ENCODE measurements at places on chromosomes 2 and 18.
A peak's percentile ranks its signal among the peaks of the same experiment; 100 is the strongest.

DNA sequence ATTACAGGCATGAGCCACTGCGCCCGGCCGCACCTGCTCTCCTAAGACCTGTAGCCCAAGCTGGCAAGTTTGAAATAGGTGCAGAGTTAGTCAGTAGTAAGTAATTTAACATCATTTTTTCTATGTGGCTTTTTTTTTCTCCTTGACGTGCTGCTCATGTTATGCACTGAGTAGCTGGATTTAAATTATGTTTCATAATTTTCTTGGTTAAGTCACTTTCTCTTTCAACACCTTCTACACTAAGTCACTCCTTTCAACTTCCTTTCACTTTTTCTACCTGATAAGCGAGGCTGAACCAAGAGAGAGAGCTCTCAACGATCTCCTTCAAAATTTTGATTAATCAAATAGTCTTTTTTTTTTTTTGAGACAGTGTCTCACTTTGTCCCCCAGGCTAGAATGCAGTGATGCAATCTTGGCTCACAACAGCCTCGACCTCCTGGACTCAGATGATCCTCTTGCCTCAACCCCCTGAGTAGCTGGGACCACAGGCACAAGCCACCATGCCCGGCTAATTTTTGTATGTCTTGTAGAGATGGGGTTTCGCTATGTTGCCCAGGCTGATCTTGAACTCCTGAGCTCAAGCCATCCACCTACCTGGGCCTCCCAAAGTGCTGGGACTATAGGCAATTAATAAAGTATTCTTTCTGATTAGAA, 13.1 kb downstream of the CASP8 start:
- no peak for DNase-seq

DNA sequence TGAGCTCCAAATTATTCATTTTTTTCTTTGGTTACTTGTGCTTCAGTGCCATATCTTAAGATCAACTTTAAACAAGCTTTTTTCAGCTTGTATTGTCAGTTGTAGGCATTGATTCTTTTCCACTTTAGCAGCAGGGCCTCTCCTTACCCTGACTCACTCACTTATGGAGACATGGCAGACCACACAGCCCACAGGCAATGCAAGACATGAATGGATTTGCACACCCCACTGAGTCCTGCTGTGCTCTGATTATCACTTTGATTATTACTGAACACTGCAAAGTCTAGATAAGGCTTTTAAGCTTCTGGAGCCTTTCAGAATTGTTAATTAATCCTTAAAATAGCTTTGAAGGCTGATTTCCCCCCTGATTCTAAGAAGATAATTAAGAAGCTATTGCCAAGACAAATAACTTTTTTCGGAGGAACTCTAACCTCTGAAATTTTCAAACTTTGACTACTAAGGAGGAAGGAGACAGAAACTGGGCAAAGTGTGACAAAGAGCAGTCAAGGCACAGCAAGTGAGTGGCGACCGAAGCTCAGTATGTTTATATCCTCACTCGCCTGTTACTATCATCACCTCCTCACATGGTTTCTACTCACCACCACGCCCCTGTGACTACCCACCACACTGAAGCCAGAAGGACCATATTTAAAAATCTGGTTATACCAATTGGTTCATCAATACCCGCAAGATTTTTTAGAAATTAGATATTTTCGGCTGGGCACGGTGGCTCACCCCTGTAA, 43.3 kb downstream of the CACNB4 start:
- no peak for DNase-seq

DNA sequence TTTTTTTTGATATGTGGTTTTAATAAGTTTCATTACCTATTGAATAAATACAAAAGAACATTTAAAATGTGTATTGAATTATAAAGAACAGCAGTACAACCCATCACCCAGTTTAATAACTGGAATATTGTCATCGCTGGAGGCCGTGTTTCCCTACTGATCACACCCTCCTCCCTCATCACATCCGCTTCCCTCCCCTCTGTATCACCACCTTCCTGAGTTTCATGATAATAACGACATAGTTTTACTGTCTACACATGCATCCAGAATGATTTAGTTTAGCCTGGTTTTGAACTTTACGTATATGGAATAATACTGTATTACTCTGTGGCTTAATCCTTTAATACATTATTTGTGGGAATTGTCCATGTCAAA, 2.1 kb downstream of the SERPINB8 start:
- DNase-seq = no peak

GRCh38 chr2:221380062-221380461, 192.0 kb downstream of the EPHA4 start:
- DNase-seq = no peak

DNA sequence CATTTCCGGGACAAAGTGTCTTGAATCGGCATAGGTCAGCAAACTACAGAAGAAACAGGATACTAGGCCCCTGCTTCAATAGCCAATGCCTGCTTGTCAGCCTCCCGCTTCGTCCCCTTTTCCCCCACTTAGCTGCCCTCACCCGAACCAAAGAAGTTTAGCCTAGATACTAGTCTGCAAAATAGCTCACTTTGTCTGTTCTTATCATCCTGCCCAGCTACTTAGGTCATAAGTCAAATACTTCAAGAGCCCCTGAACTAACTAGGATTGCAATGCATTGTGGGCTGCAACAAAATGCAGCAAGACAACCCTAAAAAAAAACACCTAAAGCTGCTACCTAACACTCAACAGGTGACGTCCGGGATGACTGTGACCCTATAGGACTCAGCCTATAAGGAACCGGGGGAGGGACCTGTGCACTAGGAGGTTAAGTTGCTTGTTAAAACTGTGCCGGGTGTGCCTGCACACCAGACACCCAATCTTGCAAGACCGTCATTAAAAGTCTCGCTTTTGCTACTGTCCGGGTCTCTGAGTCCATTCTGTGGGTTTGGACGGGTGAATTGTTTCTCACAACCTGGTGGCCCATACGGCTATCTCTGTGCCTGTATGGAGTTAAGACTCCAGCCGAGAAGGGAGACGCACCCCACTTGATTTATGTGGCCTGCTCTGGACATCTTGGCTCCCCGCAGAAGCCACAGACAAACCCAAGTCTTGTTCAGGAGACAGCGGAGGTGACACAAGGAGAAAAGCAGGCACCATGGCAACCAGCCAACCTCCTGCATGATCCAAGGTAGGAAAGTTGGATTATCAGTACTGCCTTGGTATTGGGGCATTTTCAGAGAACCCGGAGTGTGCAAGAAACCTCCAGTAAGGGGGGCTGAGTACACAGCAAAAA, 105.9 kb downstream of the HIBCH start:
- DNase-seq = no peak

DNA sequence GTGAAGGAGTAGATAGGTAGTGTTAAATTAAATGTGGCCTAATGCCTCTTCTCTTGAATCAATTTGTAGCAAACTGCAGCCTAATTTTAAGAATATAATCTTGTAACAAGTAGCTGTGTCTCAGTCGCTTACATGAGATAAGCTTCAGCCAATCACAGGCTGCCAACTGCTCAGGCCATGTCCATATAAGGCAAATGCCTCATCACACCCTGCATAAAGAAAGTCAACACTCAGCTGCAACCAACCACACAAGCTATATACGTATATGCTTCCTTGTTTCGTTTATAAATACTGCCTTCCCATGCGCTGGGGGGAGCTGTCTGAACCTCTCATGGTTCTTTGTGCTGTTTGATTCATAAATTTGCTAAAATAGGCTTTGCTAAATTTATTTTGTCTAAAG, 476.3 kb downstream of the TRIB2 start:
- DNase-seq = no peak

GRCh38 chr2:55116966-55117365, 66.7 kb upstream of the RTN4 start:
- DNase-seq = no peak

DNA sequence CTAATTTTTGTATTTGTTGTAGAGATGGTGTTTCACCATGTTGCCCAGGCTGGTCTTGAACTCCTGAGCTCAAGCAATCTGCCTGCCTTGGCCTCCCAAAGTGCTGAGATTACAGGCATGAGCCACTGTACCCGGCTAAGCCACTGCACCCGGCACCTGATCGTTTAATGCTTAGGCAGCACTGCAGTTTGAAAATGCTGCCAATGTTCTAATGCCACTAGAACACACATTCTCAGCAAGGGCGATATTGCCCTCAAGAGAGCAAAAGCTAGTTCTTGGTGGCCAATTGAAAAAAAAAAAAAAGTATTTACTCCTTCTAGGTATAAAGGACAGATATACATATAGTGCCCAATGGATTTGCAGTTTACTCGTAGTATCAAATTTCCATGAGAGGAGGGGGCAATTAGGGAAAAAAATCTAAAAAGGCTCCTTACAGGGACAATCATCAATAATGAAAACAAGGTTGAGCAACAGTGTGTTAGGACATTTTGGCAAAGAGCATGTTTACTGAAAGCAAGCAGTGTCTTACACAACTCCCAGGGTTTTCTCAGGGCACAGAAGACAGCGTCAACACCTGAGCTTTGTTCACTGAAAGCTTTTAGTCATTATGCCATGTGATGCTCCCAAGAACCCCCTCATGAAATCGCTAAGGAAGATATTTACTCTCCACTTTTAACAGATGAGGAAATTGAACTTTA, 199.9 kb upstream of the PKDCC start:
- no peak for DNase-seq

- no peak for DNase-seq
Observed at GRCh38 chr18:36459203-36459602, 161.7 kb downstream of the FHOD3 start.

GRCh38 chr2:231043796-231044195, 6.5 kb downstream of the C2orf72 start:
- DNase-seq = no peak

DNA sequence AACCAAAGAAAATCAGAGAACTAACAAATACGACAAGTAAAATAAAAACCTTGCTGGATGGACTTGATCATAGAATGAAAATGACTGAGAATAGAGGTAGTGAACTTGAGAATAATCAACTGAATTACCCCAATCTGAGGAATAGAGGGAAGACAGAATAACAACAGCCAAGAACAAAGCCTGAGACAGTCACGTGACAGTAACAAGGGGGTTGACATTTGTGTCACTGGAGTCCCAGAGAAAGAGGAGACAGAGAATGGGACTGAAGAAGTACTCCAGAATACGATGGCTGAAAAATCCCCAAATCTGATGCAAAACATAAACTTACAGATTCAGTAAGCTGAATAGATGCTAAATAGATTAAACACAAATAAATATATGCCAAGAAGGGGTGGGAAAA, 248.5 kb upstream of the HDAC4 start:
- no peak for DNase-seq

- no peak for DNase-seq
Observed at GRCh38 chr2:216671791-216672343, 23.5 kb downstream of the IGFBP5 start.

DNA sequence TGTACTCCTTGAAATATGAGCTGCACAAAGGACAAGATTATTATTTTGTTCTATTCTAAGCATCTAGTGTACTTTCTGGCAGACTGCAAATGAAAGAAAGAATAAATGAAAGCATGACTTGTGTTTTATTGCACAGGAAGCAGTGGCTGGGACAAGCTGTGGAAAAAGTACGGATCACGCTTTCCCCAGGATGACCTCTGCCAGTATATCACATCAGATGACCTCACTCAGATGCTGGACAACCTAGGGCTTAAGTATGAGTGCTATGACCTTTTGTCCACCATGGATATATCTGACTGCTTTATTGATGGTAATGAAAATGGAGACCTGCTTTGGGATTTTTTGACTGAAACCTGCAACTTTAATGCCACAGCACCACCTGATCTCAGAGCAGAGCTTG, 49.4 kb downstream of the HNMT start:
- no peak for DNase-seq

DNA sequence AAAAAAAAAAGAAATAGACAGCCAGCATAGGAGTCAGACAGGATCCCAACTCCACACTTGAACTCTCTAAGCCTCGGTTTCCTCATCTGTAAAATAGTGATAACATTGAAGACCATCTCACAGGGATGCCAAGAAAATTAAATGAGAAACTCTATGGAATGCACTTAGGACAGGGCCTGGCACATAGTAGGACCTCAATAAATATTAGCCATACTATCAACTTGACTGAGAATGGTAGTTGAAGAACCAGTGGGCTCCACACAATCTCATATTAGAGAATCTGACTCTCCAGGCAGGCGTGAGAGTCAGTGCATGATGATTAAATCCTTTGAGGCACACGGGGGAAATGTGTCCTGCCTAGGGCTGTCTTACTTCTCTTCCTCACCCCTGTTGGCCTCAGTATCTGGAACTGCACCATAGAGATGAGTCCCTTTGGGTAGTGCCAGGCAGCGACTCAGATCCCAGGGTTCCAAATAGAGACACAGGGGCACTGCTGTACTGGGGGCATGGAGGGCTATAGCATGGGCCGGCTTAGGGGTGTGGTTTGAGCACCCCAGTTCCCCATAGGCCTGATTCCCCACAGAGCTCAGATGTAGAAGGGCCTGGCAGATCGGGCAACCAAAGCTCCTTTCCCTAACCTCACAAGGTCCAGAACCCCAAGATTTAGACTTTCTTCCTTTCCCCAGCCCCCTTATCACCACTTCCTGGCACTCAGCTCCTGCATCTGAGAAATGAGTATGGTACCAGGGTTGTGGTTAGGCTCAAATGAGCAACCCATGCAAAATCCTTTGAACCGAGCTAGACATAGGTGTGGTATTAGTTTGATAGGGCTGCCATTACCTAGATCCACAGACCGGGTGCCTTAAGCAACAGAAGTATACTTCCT, 51.3 kb upstream of the CAB39 start:
- DNase-seq = peak; percentile 67

- DNase-seq = no peak
Observed at GRCh38 chr2:172079838-172080640, 5.3 kb upstream of the DLX1 start.

- DNase-seq = peak; percentile 68
Observed at GRCh38 chr2:112692918-112693317, 27.9 kb upstream of the NT5DC4 start.

GRCh38 chr2:105032476-105032875, 5.4 kb upstream of the MRPS9 start:
- no peak for DNase-seq

GRCh38 chr2:220473611-220474010, 846.2 kb downstream of the SLC4A3 start:
- DNase-seq = no peak

DNA sequence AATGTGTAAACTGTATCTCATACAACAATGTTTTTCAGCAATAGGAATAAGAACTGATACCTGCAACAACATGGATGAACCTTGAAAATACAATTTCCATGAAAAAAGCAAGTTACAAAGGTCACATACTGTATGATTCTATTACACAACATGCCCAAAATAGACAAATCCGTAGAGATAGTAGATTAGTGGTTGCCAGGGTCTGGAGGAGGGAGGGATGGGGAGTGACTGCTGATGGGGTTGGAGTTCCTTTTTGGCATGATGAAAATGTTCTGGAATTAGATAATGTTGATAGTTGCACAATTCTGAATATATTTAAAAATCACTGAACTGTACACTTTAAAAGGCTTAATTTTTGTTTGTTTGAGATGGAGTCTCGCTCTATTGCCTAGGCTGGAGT, 33.8 kb downstream of the UBXN4 start:
- no peak for DNase-seq
